Activated T-helper 2 cell treated with anti-CD3 and anti-CD28 coated beads, Interferon-gamma antibody, Interleukin-2, Interleukin-4, amounts not matched to agents 10 μg/mL and 5 μg/mL and 100 μg/mL, durations not matched to agents 14 hours and 24 hours and 36 hours (primary cell): ENCODE measurements at places on chromosomes 5 and 9.

DNA sequence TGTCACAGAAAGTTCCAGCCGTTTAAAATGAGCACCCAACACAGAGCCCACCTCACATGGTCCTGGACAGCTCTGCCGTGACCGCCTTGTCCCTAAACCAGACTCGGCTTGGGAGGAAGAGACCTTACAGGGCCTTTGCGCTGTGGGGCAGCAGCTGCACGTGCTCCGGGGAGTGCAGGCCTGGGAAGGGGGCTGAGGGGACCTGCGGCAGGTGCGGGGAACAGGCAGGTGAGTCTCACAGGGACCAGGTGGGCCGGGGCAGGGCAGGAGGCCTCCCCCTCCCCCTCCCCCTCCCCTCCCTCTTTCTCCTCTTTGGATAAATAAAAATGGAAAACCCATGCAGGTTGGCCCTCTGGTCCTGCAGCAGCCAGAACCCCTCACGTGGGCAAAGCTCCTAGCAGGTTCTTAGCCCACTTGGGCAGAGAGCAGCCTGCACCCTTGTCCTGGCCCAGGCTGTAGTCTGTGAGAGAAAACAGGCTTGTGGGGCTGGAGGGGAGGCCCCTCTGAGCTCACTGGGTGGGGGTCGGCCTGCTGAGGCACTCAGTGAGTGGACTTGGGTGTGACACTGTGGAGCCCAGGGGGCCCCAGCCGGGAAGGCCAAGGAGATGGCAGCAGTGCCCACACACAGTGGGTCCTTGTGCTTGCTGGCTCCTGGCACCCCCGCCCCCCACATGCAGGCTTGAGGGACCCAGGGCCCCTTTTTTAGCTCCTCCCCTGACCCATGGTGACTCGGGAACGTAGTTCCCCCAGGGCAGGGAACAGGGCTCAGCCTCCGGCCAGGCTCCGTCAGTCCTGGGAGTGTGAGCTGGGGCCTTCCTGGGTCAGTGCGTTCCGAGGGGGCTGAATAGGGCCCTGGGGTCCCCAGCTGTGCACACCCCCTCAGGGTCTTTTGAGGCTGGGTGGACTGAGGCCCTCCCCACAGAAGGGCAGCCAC lies 40.0 kb upstream of the CACNA1B start:
- no peak for DNase-seq

GRCh38 chr9:137372693-137373610 lies 50.0 kb downstream of the EXD3 start:
- DNase-seq = no peak

GRCh38 chr5:125506124-125506523 lies 759.7 kb upstream of the ZNF608 start:
- no peak for DNase-seq

- DNase-seq = no peak
These were observed 439.6 kb upstream of the NMUR2 start for GRCh38 chr5:152844713-152845112.

DNA sequence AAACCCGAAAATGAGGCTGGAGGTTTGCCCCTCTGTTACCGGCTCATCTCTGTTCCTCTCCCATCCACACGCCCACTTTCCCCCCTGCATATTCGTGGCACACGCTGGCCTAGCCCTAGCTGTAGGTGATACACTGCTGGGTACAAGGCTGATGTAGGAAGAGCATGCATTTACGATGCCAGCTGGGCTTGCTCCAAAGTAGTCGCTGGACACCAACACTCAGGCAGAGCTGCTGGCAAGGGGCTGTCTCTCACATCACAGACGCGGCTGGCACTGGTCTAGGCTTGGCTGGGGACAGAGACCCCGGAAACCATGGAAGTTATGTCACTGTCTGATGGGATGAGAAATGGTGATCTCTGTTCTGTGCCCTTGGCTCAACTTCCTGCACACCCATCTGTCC lies 9.8 kb upstream of the PHYKPL start:
- no peak for DNase-seq

- DNase-seq = no peak
These were observed 149.9 kb upstream of the ANKH start for GRCh38 chr5:15021266-15022046.

DNA sequence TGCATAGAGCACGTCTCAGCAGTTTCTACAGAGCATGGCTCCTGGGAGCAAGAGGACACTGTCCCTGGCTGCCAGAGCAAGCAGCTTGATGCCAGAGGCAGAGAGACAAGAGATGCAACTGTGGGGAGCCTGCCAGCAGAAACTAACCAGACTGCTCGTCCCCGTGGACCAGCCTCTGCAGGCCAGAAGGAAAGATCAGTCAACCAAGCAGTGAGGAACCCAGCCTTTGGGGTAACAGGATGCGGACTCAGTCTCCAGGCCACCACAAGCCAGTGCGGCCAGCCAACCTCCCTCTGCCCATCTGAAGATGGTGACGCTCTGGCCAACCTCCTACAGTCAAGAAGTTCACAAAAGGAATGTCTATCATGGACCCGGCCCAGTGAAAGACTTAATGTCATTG lies 3.7 kb downstream of the SURF4 start:
- no peak for DNase-seq

- DNase-seq = no peak
These were observed 55.7 kb downstream of the LHFPL2 start for GRCh38 chr5:78592735-78593386.

DNA sequence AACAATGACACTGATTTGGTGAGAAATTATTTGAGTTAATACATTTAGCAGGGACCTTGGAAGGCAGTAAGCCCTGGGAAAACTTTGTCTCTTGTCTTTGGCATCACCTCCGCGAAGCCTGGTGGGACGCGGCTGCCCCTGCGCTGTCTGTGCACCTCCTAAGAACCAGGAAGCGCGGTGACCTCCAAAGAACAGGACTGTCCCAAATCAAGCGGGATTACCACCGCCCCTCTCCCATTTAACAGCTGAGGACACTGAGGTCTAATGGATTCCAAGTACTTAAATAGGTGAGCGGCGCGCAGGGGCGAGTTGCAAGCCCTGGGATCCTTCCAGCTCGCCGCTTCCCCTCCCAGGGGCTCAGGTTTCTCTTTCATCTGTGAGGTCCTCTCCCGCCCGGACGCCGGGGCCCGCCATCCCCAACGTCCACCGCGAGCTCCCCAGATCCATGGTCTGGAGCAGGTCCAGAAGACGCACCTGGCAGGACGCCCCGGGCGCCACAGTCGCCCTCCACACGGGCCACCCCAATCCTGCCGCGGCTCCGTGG lies 432 bp downstream of the STARD4 start:
- no peak for DNase-seq

GRCh38 chr5:82097-82496 lies 9.9 kb upstream of the PLEKHG4B start:
- DNase-seq = no peak

- no peak for DNase-seq
These were observed 550.1 kb upstream of the CDH18 start for GRCh38 chr5:20537911-20538703.

DNA sequence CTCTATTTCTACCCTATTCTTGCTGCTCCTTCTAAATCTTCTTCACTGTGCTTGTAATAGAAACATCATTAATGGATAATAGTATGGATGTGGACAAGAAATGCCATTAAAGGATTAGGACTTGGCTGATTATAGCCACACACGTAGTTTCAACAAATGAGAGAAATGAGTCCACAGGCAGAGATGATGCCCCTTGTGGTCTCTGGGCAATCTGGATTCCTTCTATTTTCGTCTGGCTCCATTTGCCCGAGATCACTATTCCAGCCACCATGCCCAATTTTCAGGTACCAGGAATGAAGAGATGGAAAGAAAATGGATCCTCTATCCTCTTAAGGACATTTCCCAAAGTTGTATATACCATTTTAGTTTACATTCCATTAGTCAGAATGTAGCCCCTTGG lies 13.2 kb downstream of the VLDLR start:
- no peak for DNase-seq

GRCh38 chr9:120324996-120325642 lies 254.8 kb downstream of the CDK5RAP2 start:
- DNase-seq = no peak

GRCh38 chr9:30977965-30978364 lies 1406.5 kb upstream of the ACO1 start:
- no peak for DNase-seq

DNA sequence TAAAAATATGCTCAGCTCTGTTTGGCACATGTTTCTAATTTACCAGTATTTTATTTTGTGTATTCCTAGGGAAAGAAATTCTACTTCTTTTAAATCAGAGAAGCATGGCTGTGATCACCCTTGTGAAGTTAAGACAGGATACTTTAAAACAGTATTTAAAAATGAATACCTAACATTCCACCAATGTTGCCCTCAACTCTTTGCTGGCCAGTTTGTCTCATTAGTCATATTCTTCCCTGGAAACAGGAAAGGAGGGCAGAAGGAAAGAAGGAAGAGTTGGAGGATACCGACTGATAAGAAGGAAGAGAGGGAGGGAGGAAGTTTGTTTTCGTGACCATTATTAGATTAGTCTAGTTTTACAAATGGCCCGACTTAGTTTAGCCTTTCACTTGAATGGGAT lies 137.4 kb downstream of the PLK2 start:
- no peak for DNase-seq

DNA sequence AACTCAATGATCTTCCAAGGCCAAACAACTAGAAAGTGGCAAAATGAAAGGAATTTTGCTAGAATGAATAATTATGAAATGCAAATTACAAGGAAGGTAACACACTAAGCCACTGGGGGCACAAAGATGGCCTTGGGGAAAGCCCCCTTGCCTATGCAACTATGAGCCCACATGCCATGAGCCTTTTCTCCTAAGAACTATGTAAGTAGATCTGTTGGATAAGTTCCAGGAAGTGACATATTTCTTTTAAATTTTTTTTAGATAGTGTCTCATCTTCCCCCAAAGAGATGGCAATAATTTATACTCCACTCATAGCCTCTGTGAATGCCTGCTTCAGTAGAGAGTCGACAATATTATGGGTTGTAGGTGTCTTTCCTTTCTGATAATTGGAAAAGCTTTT lies 257.8 kb downstream of the AUH start:
- DNase-seq = no peak

- no peak for DNase-seq
These were observed 10.4 kb downstream of the MED27 start for GRCh38 chr9:132069046-132069898.

- DNase-seq = peak; percentile 90
These were observed at the start of gene ZCCHC9 for GRCh38 chr5:81301271-81302015. ZCCHC9 (plus strand) TSS chr5:81301587; CDS start chr5:81304758, 3,171 bp downstream.

GRCh38 chr5:103487822-103488493 lies 74.6 kb downstream of the NUDT12 start:
- no peak for DNase-seq

- DNase-seq = no peak
These were observed 142.9 kb downstream of the LPAR1 start for GRCh38 chr9:110895147-110895905.

- DNase-seq = no peak
These were observed 93.2 kb upstream of the RUSC2 start for GRCh38 chr9:35396560-35397215.

GRCh38 chr5:15248731-15249130 lies 251.2 kb upstream of the FBXL7 start:
- DNase-seq = no peak

GRCh38 chr5:15526413-15526812 lies 26.4 kb downstream of the FBXL7 start:
- no peak for DNase-seq

DNA sequence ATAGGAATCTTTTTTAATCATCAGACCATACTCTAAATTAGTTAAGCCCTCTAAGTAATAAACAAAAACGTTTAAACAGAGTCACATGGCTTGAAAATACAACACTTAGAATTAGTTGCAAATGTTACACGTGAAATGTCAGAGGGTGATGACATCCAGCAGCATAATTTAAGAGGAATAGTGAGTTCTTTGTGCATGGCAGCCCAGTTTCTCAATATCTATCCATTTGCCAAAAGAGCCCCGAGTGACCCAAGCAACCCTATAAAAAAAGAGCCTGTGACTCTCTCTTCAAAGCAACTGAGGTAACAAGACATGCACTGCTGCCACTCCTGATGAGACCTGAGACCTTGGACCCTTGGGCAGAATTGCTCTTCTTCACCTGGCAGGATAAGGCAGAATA lies 96.9 kb upstream of the RASA1 start:
- no peak for DNase-seq

DNA sequence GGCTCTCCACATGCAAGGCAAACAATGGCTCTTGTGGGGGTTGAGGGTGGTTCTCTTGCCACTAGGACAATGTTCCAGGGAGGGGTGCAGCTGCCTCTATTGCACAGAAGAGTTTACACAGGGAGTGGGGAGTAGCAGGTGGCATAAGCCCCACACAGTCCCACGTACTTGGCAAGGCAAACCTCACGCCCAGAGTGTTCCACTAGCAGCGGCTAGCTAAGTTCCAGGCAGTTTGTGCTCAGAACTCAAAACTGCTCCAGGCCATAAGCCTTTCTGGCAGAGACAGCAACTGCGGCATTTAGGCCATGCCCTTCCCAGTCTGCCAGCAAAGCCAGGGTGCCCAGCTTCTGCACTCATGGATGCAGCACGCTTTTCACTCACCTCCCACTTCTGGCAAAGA lies 29.0 kb upstream of the BTNL3 start:
- no peak for DNase-seq

DNA sequence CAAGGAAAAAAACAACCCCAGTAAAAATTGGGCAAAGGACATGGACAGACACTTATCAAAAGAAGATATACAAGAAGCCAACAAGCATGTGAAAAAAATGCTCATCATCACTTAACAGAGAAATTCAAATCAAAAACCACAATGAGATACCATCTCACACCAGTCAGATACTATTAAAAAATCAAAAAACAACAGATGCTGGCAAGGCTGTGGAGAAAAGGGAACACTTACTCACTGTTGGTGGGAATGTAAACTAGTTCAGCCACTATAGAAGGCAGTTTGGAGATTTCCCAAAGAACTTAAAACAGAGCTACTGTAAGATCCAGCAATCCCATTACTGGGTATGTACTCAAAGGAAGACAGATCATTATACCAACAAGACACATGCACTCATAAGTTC lies 157.4 kb downstream of the EDIL3 start:
- no peak for DNase-seq

DNA sequence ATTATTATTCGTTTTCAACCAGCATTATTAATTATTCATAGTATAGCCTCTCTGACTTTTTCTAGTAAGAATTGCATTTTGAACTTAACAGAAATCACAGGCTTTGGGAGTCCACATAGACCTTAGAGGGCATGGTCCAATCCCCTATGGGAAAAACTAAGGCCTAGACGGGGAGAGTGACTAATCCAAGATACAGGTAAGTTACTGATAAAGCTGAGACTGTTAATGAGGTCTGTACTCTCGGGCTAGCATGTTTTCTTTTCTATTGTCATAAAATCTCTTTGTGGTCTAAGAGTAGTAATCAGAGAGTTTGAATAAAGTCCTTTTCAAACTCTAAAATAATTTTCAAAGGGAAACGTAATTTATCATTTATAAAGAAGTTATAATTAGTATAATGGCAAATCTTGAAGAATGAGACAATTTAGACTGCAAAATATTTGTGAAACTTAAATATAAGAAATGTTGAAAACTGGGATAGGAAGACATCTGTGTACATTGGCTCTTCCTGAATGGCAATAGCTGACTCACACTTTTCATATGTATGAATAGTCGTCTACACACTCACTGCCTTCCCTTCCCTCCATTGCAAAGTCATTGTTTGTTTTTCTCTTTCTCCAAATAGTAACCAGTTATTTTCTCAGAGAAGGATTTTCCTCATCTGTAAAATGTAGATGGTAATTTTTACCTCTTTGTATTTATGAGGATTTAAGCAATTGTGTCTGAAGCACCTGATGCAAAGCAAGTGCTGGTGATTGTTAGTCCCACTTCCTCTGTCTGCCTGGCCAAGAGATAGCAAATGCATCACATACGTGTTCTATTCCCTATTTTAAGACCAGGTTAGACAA lies 207.9 kb upstream of the CD180 start:
- no peak for DNase-seq

GRCh38 chr5:99122976-99123375 lies 194.2 kb upstream of the CHD1 start:
- DNase-seq = no peak
